Stimulated activated CD8-positive, alpha-beta memory T cell treated with anti-CD3 and anti-CD28 coated beads, Interleukin-2, amount 100 ng/mL, for 48 hours (primary cell): ENCODE measurements at places on chromosomes 4 and X.

DNA sequence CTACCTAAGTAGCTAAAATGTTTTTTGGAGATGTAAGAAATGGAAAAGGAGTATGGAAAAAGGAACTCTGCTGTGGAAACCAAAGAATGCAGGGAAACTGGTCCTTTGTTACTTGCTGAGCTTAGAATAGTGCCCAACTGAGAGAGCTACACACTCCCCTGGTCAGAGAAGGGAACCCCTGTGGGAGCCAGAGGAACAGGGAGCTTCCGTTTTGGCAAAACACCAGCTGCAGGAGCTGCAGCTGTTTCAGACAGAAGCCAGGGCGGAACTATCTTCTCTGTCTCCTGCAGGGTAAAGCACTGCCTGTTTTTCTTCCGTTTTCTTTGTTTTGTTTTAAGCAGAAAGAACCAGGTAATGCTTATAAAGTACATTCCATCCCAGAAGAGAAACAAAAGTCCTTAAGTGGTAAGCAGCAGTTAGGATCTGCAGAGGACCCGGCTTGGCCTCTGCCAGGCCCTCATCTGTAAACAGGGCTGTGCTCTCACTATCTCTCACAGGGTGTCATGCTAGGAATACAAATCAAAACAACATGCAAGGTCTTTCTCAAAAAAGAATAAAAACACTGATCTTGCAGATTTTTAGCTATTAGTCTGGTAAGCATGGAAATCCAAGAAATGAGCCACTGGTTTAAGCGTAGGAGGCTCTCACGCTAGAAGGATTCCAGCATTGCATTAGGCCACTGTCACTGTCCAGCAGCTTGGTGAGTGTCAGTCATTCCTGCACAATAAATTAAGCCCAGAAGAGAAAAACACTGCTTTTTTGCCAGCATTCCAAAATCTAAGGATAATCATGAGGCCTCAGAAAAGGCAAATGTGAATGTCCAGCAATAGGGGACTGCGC is 76.1 kb downstream of the CHST7 start:
- DNase-seq, result no peak

GRCh38 chr4:146095860-146096259 is 79.7 kb upstream of the LSM6 start:
- DNase-seq, result no peak

DNA sequence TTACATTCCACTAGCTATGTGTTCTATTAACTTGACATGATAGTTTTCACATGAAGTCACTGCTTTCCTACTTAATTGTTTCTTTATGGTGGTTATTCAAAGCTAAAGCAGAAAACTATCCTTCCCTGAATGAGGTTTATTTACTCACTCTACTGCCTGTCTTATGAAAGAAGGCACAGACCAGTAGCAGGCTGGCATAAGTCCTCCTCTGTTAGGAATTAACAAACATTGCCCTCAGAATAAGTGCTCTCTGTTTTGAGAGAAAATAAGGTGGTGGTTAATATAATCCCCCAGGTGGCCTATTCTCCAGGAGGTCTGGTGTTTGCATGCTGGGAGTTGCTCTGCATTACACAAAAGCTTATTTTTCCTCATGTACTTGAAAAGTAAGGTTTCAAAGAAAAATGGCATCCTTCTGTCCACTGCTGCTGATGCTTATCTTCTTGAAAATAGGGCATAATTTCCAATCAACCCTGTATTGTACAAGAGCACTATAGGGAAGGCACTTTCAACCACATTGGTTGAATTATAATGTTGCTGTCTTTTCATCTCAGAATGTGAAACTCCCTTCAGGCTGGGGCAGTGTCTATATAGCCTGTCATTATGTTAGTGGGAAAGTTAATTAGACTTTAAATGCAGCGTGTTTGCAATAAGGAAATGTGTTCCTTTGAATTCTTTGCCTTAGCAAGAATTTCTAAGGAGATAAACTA is 119.7 kb upstream of the TBC1D9 start:
- DNase-seq, result no peak

- no peak for DNase-seq
These were observed 195.9 kb downstream of the CHM start for GRCh38 chrX:85851418-85851817.

DNA sequence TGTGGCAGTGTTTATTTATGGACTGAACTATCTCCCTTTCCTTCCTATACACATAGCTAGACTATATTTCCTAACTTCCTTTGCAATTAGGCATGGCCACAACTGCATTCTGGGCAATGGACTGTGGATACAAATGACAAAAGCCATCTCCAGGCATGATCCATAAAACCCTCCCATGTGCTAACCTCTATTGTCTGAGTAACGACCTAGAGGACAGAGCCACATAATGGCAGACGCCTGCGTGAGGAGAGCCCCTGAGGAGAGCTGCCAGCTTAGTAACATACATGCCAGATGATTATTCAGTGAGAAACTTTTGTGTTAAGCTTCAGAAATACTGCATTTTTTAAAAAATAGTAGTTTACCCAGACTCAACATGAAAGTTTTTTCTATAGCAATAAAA is 142.9 kb downstream of the ADGRA3 start:
- no peak for DNase-seq

DNA sequence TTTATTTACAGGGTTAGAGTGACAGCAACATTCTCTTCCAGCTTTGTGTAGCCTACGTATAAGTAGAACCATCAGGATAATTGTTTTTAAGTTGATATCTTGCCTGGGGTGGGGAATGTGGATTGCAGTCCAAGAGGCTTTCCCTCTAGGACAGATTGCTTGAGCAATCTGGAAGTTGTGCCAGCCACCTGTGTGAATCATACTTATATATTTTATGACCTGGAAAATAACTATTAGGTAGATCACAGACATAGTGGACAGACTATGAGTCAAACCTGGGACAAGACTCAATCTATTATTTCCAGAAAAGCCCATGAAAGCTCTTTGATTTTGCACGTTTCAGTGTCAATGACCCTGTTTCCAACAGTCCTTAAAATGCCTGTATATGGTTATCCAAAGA is 98.9 kb downstream of the TLL1 start:
- DNase-seq, result no peak

DNA sequence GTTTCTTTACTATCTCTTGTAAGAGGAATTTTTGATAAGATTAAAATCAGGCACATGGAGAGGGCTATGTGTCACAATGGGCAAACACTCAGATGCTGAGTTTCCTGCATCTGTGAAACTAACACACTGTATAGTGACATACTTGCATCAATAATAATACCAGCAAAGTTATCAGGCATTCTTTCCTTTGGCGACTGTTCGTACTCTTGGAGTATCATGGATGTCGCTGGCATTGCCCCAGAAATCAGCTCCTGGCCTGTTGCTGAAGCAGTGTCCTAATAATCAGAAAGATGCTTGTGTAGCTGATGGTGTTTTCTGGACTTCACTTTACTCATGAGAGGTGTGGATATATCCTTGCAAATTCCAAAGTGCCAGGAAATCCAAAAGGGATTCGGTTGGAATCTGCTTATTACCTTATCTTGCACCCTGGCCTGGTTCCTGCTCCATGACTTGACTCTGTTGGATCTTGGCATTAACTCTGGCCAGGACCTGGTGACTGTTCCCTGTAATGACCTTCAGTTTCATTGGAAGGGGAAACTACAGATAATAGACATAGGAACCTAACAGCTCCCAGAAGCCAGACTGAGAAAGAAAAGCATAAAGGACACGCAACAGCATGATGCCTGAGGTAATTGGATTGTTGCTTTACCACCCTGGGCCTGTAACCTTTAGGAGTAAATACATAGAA is 762.5 kb upstream of the GRIA3 start:
- no peak for DNase-seq

GRCh38 chrX:153374426-153374825 is 26.7 kb downstream of the PNMA6E start:
- DNase-seq, result no peak

DNA sequence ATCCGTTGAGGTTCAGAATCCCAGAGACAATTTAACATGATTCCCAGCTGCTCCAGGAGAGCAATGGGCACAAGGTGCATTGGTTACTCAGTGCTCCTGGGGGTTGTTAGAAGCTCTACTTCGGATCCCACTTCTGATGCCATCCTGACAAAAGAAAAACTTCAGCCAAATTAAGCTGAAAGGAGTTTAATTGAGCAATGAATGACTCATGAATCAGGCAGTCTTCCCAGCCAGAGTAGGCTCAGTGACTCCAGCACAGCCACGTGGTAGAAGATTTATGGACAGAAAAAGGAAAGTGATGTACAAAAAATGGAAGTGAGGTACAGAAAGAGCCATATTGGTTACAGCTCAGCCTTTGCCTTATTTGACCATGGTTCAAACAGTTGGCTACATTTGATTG is 95.7 kb downstream of the PWWP3B start:
- DNase-seq, result no peak

GRCh38 chr4:174650711-174651355 is 128.5 kb upstream of the HPGD start:
- DNase-seq, result no peak

- DNase-seq, result no peak
These were observed 303.5 kb upstream of the HS3ST1 start for GRCh38 chr4:11732155-11732554.

- DNase-seq, result no peak
These were observed 13.6 kb upstream of the MAGED4B start for GRCh38 chrX:52082578-52082977.

DNA sequence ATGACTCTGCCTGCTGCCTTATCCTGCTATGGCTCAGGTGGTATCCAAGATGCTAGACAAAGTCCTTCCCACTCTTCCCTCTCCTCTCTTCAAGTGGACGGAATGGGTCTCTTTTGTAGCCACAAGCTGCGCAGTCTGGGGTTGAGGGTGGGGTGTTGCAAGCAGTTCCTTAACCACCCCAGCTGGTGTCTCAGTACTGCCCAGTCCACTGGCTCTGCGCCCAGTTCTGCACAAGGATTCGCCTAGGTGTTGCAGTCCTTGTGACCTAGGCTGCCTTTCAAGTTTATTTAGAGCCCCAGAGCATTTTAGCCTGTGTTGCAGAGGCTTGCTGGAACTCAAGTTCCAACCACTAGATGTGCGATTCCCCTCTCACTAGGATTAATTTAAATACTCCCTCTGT is 120.7 kb downstream of the NEXMIF start:
- DNase-seq, result no peak

DNA sequence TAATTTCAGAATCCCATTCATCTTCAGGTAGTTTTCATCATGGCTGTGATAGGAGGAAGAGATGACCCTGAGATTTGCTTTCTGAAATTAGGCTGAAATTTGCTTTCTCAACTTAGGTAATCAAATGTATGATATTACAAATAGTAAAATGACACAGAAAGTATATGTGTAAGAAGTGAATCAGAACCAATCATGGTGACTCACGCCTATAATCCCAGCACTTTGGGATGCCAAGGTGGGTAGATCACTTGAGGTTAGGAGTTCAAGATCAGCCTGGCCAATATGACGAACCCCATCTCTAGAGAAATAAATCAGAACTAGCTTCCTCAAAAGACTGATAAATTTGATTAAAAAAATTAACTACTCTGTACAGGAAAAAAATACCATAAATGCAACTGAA is 555.4 kb downstream of the STPG2 start:
- no peak for DNase-seq

DNA sequence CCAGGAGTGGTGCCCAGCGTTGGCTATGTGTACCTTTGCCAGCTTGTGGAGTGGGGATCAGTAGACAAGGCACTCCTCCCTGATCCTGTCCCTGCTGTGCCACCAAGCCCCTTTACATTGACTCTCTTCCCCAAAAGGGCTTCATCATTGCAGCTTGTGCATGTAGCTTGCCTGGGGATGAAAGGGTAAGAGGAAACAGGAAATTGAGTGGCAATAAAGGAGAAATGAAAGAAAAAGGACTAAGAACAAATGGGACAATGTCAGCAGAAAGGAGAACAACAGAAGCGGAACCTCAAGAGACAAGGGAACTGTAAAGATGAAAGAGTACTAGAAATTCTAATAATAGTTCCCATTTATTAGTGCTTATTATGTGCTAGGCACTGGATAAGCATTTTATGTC is 8.7 kb upstream of the IL13RA1 start:
- no peak for DNase-seq

DNA sequence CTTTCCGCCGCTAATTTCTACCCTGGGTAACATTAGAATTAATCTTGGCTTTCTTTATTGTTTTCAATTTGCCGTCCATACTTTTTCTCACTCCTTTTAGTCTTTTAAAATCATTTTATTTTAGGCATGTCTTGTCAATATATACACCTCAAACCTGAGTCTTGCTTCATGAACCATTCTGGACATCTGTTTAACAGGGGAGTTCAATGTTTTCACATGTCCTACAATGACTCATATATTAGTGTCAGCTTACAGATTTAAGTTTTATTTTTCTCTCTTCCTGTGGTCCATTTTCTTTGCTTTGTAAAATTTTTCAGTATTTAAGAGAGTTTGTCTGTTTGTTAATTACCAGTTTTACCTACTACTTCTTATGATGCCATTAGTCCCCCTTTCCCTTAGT is 89.5 kb downstream of the LCORL start:
- DNase-seq, result no peak

DNA sequence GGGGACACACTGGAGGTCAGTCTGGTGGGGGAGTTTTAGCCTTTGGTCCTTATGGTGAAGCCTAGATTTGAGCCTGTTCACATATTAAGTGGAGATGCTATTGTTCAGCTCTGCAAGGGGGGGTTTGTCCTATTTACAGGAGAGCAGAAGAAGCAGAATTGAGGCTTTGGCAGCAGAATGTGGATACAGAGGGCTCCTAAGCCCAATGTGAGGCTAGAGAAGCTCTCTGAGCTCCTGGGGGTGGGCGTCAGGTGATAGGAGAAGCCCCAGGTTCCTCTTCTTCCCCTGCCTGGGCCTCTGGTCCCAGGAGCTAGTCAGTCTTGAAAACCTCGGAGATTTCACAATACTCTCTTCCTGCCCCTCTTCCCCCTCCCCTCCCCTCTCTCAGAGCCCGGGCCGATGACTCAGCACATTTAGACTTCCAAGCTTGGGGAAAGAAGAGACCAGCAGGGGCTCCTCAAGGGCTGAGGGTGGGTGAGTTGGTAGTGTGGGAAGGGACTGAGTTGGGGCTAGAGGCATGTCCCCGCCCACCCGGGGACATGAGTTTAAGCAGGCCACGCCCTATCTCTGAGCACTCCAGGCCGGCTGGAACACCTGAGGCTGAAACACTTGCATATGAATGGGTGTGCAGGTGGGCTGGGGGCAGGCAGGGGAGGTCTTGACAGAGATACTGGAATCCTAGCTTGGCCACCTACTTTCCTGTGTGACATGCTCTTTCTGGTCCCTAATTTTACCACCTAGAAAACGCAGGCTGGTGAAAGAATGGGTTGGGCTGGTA is 3.4 kb downstream of the TFE3 start:
- DNase-seq, result peak; percentile 26
